ENCODE measurements at places on chromosomes 7 and 10.

- no peak for DNase-seq
Observed at GRCh38 chr7:1961701-1962276, 271.0 kb downstream of the MAD1L1 start.

DNA sequence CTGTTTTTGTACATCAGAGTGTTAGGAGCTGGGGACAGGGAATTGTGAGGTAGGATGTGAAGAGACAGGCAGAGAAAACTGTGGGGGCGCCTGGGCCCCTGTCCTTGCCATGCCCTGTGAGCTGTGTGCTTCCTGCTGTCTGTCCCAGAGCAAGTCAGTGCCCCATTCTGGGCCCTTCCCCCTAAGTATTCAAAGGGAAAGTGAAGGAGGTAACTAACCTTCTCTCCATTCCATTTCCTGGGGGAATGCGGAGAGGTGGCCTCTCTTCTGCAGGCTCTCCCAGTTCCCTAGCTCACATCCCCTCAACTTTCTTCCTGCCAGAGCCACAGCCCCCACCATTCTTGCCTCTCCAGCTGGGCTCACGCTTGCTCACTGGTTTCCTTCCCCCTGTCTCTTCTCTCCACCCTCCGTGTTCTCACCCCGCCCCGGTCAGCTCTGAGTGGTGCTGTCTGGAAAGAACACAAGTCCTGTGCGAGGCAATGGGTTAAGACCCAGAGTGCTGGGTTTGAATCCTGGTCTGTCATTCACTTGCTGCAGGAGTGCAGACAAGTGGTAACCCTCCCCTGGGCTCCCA lies 9.7 kb upstream of the VSIR start:
- no peak for DNase-seq

GRCh38 chr10:131821378-131822012 lies 79.3 kb upstream of the PPP2R2D start:
- no peak for DNase-seq

DNA sequence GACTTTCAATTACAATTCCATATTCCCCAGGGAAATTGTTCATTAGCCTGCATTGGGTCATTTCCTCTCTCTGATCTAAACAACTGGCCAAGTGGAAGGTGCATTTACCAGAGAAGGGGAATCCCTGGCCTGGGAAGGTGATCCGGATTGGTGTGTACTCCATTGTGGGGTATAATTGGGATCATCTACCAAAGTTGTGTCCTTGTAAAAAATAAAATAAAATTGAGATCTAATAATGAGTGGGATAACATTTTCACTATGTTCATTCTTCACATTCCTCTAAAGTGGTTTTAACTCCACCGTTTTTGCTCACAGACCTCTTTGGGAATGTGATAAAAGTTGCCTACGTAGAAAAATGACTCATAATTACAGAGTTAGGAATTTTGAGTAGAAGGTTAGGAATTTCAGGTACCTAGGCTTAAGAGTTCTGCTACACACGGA lies 22.8 kb downstream of the ARL5B start:
- no peak for DNase-seq

GRCh38 chr7:8215648-8216333 lies 46.2 kb downstream of the ICA1 start:
- no peak for DNase-seq

DNA sequence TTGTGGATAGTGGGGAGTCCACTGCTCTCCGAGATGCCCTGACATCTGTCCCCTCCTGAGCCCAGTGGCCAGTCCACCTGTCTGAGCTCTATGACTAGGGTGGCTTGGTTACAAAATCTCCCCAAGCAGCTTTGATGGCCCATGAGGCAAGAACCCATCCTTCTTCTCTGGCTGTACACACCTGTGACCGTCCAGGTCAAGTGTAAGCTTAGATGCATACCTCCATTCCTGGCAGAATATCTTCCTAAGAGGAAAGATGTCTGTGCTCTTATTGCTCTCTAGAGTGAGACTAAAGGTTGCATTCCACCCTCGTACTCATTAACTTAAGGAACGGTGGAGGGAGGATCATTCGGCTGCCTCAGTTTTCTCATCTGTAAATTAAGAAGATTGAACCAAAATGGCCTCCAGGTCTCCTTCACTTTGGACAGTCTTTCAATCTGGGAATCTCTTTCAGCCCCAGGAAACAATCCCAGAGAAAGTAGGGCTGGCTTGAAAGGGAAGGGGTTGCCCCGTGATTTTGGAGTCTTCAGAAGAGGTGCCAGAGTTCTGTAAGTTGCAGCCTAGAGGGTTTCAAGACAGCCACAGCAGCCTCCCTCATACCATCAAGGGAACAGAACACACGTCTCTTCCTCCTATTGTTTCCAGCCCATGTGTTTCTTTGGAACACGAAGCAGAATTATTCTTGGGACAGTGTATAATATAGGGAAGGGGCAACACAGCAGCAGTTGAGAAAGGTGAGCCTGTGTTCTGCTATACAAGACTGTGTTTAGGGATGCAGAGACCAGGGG lies 5.5 kb downstream of the HOXA4 start:
- DNase-seq: no peak

DNA sequence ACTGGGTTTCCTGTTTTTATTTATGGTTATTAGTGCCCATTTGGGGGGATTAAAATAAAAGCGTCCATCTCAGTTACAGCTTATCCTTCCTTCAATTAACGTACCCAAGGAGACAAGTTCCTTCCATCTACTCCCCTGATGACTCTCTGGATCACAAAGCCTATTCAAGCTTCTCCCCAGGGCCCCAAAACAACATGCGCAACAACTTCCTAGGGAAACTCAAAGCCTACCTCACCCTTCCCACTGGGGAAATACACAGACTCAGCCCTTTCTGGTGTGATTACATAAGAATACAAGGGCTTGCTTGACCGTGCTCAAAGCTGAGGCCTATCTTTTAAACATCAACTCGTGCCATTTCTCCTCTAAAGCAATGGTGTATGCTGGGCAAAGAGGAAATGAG lies 112.4 kb downstream of the CDK6 start:
- DNase-seq: no peak

GRCh38 chr10:79491143-79491835 lies 21.0 kb upstream of the EIF5AL1 start:
- DNase-seq: no peak

- no peak for DNase-seq
Observed at GRCh38 chr7:111292026-111292470, 201.1 kb downstream of the LRRN3 start.

- no peak for DNase-seq
Observed at GRCh38 chr7:142175594-142175993, 64.1 kb downstream of the MGAM2 start.

- DNase-seq: no peak
Observed at GRCh38 chr10:20963721-20964595, 66.8 kb upstream of the NEBL start.

GRCh38 chr10:77501152-77501845 lies 136.3 kb downstream of the KCNMA1 start:
- DNase-seq: no peak

DNA sequence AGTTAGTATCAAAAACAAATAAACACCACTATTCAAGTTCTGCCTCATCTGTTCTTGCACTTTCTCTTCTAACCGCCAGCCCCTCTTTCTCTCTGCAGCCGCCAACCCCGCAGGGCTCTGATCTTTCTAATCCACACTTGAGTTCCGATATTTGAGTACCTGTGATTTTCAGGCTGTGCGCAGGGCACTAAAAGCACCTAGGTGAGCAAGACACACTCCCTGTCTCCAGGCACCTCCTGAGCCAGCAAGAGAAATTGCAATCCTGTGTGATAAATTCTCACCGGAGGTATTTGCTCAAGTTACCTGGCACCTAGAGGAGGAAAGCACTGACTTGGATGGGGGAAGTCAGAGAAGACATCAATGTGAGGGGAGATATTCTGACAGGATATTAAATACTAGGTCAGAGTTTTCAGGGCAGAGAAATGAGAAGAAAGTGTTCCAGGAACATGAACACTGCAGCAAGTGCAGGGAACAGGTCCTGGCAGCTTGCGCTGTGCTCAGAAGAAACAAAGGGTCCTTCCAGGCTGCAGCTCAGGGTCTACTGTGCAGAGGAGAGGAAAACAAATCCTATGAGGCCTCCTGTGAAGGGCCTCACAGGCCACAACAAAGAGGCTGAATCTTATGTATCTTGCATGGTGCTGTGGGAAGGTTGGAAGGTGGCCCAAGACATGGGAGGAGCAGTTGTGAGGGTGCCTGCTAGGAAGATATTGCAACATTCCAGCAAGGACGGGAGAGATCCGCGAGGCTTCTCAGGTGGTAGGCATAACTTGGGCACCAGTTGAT lies 568.7 kb upstream of the MGMT start:
- no peak for DNase-seq

DNA sequence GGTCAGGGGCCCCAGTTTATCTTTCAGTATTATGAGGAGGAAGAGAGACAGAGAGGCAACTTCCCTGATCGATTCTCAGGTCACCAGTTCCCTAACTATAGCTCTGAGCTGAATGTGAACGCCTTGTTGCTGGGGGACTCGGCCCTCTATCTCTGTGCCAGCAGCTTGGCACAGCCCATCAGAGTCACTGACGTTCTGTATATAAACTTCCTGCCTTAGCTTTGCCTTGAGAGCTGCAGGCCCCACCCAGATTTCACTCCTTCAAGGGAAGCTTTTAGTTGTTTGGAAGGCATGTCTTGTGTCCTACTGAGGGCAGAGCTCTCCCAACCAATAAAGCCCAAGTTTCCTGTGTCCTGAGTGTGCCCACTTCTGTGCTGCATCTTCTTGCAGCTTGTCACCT lies 242.5 kb upstream of the PRSS58 start:
- DNase-seq: no peak

All from NCI-H187 treated with DMSO at 0.1 percent for 48 hours (cell line).